ENCODE measurements at places on chromosomes 7 and 10.

- DNase-seq: no peak
Measured at GRCh38 chr10:103493916-103494877, 692 bp downstream of the NEURL1 start.

- DNase-seq: no peak
Measured at GRCh38 chr7:10222976-10223375, 750.7 kb upstream of the PHF14 start.

- DNase-seq: no peak
Measured at GRCh38 chr10:71079761-71080380, 132.5 kb upstream of the UNC5B start.

DNA sequence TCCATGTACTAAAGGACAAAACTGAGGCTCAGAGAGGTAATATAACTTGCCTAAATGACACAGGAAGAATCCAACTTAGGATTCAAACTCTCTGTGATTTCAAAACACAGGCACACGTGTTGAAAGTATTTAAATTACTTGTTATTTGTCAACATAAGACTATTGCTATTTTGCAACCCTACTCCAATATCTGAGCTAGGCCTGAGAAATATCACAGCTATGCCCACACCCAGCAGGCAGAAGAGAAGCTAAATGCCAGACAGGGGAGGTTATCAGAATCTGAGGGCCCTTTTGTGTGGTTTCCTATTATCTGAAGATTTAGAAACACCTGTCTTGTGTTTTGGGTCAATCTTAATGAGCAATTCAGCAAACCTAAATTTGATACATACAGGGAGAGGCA, 204.3 kb downstream of the ANK3 start:
- DNase-seq: no peak

GRCh38 chr10:16505161-16505560, 16.5 kb downstream of the C1QL3 start:
- peak; percentile 74 for DNase-seq

DNA sequence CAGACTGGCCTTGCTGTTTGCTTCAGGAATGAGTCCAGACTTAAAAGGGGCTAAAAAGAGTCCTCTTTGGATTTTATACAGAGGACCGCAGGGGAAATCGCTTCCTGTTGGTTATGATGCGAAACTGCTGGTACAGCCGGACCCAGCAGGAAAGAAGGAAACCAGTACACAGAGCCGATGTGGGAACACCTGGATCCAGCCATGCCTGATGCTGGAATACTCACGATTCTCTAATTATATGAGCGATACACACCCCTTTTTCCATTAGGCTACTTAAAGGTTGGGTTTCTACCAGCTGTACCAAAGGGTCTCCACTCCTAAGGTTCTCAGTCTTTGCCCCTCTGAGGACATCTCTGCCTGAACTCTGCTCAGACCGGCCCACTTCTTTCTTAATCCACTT, 27.7 kb downstream of the ZNF777 start:
- DNase-seq: no peak

- no peak for DNase-seq
Measured at GRCh38 chr7:121420976-121421375, 24.9 kb upstream of the FAM3C start.
